ENCODE measurements at places on chromosomes 1 and 21.

GRCh38 chr1:10677491-10678391 is 118.7 kb downstream of the CASZ1 start:
- no peak for DNase-seq

DNA sequence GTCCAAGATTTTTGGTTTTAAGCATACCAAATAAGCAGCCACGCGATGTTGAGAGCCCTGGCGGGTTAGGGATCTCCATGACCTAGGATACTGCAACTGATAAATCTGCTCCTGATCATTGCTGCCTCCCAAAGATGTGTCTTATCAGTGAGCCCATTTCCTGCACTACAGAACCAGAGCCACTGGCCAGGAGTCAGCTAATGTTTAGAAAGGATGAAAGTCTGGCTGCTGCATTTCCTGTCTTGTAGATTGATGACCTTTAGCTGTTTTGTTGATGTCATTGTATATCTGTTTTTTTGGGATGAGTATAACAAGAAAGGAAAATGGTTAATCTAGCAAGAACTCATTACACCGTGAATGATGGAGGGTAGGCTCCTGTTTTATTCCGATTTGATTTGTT is 74.5 kb downstream of the C1orf21 start:
- DNase-seq: no peak

- no peak for DNase-seq
Measured at GRCh38 chr1:23801338-23801748, 789 bp upstream of the GALE start.

- DNase-seq: peak; percentile 19
Measured at GRCh38 chr1:89669441-89669840, 36.5 kb downstream of the LRRC8C start.

- peak; percentile 96 for DNase-seq
Measured at GRCh38 chr1:20590306-20590777, 1.4 kb downstream of the CDA start.

DNA sequence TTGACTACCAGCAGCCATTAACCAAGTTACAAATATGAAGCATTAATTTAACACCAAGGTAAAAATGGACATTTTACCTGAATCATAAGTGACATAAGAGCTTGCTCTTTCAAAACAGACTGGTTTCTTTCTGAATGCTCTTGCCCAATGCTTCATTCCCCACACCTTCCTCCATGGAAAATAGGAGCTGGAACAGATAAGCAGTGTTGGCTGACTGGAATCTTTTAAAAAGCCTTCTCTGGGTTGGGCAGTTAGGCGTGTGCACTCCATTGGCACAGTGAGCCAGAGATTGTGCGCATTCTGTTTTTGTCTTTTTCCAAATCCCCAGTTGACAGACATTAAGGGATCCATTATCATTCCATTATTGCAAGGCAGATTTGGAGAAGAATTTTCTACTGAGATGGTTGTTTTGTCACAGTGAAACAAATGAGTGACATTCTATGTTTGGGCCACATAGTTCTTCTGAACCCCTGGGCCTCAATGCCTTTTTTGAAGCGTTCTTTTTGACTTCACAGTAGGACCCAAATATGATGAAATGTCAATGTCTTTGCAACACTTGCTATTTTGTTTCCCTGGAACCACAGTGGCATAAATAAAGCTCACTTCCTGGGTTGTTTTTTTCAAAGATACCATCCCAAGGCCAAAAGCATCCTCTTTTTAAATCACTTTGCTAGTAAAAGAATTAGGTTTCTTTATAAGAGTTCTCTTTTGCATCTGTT is 32.3 kb downstream of the LRRC8B start:
- peak; percentile 11 for DNase-seq
